Fibroblast of lung (primary cell): ENCODE measurements at places on chromosomes 3 and 15. TPM values are rescaled to one million over a fixed set of nuclear protein-coding genes. Genes with fewer than 3 reads are reported as not detected.

Gene ATP2B2
- total RNA-seq, result not detected in 2 replicates

Gene ST8SIA2
- under 0.01 TPM in 1 of 2 replicates, not detected in the other for total RNA-seq

Gene SEMA3B
- 51.6 and 85.2 TPM in 2 replicates for total RNA-seq

Gene JAGN1
- total RNA-seq, result 30.6 and 33.9 TPM in 2 replicates

Gene GRK7
- under 0.01 TPM in 1 of 2 replicates, not detected in the other for total RNA-seq

Gene PRR20G
- not detected in 2 replicates for total RNA-seq

Gene CCPG1
- 64.6 and 80.9 TPM in 2 replicates for total RNA-seq

Gene MLF1
- 7.9 and 11.8 TPM in 2 replicates for total RNA-seq

Gene SNTN
- not detected in 2 replicates for total RNA-seq

Gene FES
- 23.4 and 31.2 TPM in 2 replicates for total RNA-seq

Gene RTP4
- 2.1 and 3.5 TPM in 2 replicates for total RNA-seq

Gene CLRN1
- not detected in 2 replicates for total RNA-seq

Gene LDHAL6B
- total RNA-seq, result not detected in 2 replicates

Gene MED12L
- 4.3 and 4.9 TPM in 2 replicates for total RNA-seq

Gene MIX23
- total RNA-seq, result 30.9 and 57.8 TPM in 2 replicates

Gene ISL2
- 0.17 and 0.26 TPM in 2 replicates for total RNA-seq

Gene ITGB5
- total RNA-seq, result 135 and 196 TPM in 2 replicates

Gene GOLGA6L4
- 1.5 TPM in 2 replicates for total RNA-seq

Gene NTRK3
- total RNA-seq, result 0.77 TPM in 1 of 2 replicates, not detected in the other

Gene EPHA3
- 0.26 and 0.99 TPM in 2 replicates for total RNA-seq

Gene PTH1R
- 3.3 and 4.3 TPM in 2 replicates for total RNA-seq

Gene MUC13
- total RNA-seq, result under 0.01 TPM in 1 of 2 replicates, not detected in the other

Gene ALDH1L1
- not detected in 2 replicates for total RNA-seq

Gene SHC4
- total RNA-seq, result 0.77 and 1.5 TPM in 2 replicates

Gene CD86
- not detected in 2 replicates for total RNA-seq

Gene EPHB3
- total RNA-seq, result 3.9 and 7.6 TPM in 2 replicates

Gene CEP19
- 3.6 and 4.4 TPM in 2 replicates for total RNA-seq

Gene C2CD4A
- not detected in 2 replicates for total RNA-seq

Gene FEZF2
- total RNA-seq, result not detected in 2 replicates
